ENCODE measurements at places on chromosomes 4 and X.

DNA sequence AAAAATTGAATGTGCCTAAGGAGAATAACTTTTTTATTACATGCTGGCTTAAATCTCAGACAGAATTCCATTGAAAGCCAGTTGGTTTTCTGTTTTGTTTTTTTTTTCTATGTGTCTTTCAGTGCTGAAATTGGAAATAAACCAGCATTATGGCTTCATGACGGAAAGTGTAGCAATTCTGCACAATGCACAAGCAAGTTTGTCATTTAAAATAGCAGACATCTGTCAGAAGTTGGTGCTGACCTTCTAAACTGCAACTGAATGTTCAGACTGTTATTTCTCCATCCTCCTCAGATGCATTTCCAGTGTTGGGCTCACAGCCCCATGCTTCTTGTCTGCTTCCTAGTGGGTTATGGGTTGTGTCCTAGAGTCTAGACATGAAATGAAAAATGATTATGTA is 107.2 kb upstream of the LIMCH1 start:
- no peak for DNase-seq

DNA sequence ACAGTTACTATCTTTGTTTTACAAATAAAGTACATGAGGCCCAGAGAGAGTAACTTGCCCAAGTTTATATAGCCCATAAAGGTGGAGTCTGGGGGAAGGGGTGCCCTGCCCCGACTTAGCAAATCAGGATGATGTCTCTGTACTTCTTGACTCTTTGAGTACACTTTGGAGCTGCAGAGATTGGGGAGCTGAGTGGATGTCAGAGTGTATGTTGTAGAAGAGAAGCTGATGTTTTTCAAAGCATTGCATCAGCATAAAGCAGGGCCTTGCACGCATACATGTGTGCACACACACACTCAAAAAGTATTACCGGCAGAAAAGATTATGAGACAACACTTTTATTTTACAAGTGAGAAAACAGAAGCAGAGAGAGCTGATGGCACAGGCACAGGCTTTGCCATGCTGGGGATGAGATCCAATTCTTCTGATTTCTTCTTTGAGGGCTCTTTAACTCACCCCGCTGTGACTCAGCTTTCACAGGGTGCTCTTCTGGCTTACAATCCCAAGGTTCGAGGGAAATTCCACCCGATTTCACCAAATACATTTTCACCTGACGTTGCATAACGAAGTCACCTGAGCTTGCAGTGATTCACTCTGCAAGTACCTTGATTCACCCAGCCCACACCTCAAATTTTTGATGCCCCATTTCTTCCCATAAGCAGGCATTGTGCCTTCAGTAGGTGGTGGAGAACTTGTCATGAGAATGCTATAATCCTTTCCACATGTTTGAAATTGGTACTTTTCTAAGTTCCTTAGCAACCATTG is 292.8 kb upstream of the BOD1L1 start:
- no peak for DNase-seq

DNA sequence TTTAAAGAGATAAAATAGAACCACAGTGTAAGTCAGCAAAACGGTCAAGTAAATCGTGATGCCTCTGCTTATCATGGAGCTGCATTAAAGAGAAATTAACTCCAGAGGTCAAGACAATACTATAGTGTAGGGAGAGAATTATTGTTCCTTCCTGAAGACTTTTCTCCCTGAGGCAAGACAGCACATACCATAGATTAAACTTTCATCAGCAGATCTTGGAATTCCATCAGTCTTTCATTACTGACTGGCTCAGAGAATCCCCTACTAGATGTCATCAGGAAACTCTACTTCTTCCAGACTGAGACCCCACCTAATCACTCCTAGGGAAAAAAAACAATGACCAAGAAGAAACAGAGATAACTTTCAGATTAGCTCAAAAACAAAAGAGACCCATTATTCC is 131.3 kb downstream of the NSUN7 start:
- DNase-seq = no peak

DNA sequence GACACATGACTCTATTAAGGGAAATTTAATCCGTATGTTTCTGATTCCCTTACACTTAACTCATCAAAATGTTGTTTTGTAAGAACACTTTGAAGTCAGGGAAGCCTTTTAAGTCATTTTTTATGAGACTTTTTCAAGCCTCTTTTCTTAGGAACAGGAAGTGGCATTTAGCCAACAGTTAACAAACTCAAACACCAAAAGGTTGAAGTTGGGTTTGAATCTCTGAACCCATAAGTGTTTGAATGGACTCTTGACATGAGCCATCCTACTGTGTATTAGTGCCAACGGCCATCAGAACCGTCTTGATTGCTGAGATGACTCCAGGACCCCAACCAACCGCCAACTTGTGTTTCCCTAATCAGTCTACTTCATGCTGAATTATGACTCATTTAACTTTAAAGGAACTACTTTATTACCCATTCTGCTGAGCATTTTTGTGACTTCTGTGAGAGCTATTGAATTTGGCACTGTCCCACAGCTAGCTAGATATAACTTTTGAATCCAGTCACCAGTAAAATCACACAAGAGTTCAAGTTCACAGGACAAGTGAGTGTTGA is 209.1 kb upstream of the FAT1 start:
- DNase-seq = no peak

DNA sequence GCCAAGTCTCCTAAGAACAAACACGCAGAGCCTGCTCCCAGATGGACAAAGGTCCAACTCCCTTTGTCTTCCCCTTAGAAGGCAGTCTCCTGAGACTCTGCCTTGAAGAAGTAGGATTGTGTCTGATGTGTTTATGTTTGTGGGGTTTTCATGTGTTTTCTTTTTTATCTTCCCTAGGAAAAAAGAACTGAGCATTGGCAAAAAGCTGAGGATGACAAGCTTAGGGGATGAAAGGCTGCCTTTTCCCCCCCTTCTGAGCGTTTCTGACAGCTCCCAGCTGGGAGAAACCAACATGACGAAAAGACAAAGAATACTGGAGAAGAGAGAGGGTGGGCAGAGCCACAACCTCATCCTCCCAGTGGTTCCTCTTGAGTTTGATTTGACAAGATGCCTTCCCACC is 181.1 kb downstream of the EVC2 start:
- no peak for DNase-seq

GRCh38 chr4:24067367-24068193 is 177.7 kb upstream of the PPARGC1A start:
- no peak for DNase-seq

GRCh38 chr4:173506597-173507211 is 23.3 kb downstream of the HAND2 start:
- no peak for DNase-seq

DNA sequence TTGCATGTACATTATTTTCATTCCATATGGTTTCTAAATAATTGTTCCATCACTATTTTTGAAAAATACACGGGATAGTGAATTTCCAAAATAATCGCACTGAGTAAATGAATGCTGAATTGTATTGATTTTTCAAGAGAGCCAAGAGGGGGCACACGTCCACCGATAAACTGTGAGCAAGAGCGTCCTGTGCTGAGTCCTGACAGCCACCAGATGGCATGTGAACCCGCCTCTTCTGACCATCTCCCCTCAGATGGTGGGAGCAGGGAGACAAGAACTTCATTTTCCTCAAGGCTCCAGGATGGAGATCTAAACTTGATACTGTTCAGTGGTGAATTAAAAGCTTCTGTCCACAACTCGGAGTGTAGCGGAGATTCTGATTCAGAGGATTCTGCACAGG is 30.6 kb upstream of the IL9R start:
- DNase-seq = peak; percentile 49

DNA sequence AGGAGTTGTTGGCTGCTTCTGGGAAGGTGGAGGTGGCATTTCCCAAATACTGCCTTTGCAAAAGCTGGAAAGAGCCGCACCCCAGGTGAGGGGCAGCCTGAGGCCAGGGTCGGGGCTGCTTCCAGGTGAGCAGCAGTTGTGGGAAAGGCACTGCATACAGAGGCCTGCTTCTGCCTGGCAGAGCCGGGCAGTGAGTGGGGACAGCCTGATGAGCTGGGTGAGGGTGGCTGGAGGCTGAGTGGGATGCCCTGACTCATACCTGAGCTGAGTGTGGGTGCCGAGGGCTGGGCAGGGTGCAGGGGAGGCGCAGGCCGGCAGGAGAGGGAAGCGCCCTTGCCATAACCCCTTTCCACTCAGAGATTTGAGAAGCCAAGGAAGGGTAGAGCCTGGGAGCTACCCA is 6.5 kb upstream of the PSAPL1 start:
- no peak for DNase-seq

GRCh38 chr4:145782756-145783155 is 102.8 kb downstream of the C4orf51 start:
- no peak for DNase-seq

DNA sequence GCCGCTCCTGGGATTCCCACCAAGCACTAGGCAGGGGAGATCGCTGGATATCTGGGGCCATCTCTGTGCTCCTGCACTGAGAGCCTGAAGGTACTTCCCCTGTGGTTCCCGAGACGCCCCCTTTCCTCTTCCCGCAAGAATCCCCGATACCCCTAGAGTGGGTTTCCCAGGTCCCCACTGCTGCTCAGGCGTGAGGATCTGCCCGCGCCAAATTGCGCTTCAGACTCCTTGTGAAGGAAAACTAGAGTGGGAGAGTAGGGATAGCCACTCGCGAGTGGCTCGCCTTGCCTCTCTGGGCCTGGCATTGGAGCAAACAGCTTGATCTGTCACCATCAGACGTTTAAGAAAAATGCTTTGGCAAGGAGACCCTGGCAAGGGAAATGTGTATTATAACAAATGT is 1.5 kb downstream of the IL1RAPL2 start:
- no peak for DNase-seq

DNA sequence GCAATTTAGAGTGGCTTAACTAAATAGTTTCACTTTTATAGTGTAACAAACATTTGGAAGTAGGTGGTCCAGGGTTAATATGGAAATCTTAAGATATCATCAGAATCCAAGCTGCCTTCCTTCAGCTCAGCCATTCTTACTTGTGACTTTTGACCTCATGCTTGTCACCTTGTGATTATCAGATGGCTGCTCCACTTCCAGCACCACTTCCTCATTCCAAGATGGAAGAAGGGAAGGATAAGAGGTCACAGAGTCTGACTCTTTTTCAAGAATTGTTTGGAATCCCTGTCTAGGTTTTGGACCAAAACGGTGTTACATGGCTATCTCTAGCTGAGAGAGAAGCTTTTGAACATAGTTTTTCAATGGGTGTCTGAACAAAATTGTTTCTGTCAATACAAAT is 39.9 kb downstream of the MTTP start:
- DNase-seq = no peak

DNA sequence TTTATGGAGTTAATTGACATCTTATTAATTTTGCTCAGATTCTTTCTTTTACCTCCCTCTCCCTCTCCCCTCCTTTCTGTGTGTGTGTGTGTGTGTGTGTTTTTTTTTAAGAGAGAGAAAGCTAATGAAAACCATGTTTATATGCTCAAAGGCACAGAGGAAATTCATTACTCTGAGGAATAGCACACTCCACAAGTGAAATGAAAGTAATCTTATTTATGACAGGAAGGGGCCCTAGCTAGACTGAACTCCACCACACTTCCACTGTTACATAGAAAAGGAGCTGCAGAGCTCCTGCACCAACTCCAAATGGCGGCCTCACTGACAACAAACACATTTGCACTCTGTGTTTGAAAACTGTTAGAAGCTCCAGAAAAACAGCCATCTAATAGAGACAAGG is 150.6 kb downstream of the RASL11B start:
- DNase-seq = peak; percentile 38

DNA sequence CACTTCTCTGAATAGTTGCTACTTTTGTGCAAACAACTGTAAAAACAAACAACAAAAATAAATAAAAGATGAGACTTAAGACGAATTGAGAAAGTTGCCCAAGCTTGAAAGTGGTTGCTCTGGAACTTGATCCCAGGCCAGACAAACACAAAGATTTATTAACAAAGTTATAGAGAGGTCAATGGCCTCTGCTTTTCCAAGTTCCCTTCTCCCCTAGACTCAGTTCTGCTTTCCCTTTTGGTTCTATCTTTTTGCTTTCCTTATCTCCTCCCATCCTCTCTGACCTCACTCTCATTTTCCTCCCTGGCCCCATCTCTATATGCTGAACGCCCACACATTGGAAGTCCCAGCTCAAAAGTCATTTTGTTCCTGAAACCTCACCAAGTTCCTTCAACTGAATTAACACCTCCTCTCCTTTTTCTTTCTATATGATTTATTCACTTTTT is 82.7 kb downstream of the MXRA5 start:
- no peak for DNase-seq

DNA sequence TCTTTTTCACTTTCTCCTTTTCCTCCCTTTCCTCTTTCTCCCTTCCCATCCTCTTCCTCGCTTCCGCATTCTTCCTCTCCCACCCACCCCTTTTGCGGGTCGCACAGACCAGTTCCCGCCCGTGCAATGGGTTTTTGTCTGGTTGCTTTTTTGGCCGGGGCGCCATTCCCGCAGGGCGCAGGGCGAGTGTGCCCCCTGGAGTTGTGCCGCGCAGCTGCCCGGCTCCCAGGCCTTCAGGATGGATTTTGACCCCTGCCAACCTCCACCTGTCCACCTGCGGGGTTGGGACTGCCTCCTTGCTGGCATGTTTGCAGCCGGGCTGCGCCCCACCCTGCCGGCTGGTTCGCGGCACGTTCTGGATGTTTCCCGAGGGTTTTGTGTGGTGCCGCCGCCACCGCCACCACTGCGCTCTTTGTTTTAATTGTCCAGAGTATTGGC is 578 bp upstream of the SEL1L3 start:
- peak; percentile 53 for DNase-seq

- no peak for DNase-seq
These were observed 90.3 kb downstream of the CRMP1 start for GRCh38 chr4:5802565-5802964.
